ENCODE measurements at places on chromosomes 11 and 22. TPM values are rescaled to one million over a fixed set of nuclear protein-coding genes. Genes with fewer than 3 reads are reported as not detected.

DNA sequence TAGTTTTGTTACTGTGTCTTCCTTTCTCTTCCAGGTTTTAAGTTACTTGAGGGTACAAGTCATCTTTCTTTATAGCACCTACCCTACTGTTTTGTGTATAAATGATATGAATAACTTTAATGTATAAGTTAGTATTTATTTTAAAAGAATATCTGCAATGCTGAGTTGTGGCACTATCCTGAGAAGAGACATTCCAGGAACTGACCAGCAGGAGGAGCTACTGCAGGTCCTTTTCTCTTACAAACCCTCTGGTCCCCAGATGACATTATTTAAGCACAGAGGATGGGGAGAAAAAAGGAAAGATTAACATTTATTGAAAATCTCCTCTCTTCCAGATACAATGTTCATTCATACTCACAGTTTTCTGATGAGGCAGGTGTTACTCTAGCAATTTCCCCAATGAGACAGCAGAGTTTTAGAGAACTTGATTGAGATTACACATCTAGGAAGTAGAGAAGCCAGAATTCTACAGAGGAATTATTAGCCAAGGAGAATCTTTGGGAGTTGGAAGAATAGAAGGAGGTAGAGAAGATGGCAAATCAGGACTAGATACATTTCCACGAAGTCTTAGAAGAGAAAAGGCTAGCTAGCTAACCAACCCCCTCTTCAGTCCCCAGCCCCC lies 541.2 kb upstream of the API5 start:
- peak; percentile 36 for DNase-seq

DNA sequence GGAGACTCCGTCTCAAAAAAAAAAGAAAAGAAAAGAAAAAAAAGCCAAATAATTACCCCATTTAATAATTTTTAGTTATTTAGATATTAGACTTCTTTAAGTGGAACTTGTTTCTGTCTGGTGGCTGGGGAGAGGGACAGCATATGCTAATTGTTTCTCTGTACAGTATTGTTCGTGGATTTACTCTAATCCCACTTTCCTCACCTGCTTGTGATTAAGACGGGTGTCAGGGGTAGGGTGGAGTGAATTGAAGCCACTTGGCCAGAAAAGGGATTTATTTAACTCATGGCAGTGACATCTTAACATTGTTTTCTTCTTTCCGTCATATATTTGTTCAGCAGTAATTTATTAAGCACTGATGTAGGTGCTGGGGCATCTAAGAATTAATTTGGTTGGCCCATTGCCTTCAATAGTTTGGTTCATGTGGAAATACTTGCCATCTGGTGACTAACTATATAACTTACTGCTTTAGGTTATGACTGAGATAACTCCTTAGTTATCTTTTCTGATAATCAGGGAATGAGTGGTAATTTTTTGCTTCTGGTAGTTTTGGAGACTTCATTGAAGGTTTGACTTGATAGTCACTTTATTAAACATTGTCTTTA lies 4.6 kb downstream of the TNRC6B start:
- no peak for DNase-seq

- no peak for DNase-seq
Measured at GRCh38 chr11:11836676-11837231, 5.0 kb upstream of the USP47 start.

DNA sequence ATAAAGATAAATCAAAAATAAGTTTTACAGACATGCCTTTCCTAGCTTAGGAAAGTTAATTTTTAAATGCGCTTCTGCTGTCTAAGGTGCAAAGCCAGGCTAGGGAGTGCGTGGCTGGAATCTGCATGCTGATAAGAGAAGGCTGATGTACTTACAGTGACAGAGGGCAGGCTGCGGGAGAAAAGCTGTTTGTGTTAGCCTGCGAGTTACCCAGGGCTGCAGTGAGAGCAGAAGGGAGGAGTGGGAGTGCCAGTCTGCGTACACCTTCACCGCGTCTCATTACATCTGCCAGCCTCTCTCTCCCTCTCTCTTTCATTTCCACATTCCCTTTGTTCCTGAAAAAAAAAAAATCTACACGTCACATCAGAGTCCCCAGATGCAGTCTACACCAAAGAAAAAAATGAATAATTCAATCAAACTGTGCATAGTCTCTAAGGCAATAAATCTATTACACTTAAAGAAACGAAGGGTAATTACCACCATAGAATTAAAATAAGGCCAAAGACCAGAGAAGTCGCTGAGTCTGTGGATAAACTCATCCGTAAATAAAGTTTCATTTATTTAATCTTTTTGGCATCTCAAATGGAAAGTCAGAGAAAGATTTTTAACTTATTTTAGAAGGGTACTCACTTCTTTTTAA lies 126.4 kb upstream of the C11orf58 start:
- DNase-seq = peak; percentile 64

- DNase-seq = no peak
Measured at GRCh38 chr11:128291835-128292234, 295.5 kb downstream of the ETS1 start.

Gene PANX3
- polyA plus RNA-seq = not detected

Gene CEP126
- 0.85 TPM for polyA plus RNA-seq

Gene PATE2
- polyA plus RNA-seq = not detected

DNA sequence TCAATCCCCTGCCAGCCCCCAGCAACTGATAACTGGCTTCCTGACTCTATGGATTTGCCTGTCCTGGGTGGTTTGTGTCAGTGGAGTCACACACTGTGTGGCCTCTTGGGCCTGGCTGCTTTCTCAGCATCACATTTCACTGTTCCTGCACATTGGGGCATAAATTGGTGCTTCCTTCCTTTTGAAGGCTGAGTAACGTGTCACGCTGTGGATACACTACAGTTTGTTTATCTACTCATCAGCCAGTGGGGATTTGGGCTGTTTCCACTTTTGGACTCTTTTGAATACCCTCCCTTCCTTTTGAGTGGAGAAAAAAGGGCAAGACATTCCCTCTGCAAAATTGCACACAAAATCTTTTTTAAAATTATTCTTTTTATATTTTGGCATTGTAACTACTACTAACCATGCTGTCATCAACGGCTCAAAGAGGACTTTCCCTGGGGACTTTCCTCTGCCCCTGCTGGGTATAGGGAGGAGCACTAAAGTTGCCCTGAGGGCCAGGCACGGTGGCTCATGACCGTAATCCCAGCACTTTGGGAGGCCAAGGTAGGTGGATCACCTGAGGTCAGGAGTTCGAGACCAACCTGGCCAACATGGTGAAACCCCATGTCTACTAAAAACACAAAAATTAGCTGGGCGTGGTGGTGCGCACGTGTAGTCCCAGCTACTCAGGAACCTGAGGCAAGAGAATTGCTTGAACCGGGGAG lies 7.8 kb upstream of the CELSR1 start:
- DNase-seq = no peak

Gene SLC35C1
- polyA plus RNA-seq = 7.7 TPM

DNA sequence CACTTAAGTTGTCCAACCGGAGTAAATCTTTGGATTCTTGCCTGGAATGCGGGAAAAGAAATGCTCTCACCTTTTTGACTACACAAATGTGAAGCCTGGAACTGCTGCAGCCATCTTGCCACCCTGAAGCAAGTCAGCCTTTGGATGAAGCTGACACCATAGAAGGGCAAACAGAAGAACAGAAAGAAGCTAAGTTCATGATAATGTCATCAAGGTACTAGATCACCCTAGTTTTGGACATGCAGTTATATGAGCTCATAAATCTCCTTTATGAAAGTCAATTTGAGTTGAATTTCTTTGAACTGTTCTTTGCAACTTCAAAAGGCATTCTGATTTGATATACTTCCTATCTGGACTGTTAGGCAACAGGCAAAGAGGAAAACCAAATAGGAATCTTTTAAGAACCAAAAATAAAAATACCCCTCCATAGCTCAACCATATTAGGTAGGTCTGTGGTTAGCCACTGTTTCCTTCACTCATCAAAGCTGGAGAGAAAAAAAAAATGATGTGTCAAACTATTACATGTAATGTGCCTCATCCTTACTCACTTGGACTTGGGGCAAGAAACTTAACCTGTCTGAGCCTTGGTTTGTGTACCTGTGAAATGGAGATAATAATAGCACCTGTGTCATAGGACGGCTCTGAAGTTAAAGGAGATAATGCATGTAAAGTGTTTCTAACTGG lies 91.9 kb downstream of the WT1 start:
- DNase-seq = no peak

- no peak for DNase-seq
Measured at GRCh38 chr11:126361400-126361799, 5.9 kb downstream of the ST3GAL4 start.

Gene TPBGL
- polyA plus RNA-seq = 3.0 TPM

GRCh38 chr11:118184784-118185579 lies 8.5 kb upstream of the SCN2B start:
- no peak for DNase-seq

- DNase-seq = no peak
Measured at GRCh38 chr11:109956124-109956793, 136.9 kb upstream of the ZC3H12C start.

Data from brain (organoid and tissue), 16 donors.